ENCODE measurements at places on chromosomes 12 and 14.

- no peak for DNase-seq
Observed at GRCh38 chr12:16228067-16228466, 49.4 kb downstream of the SLC15A5 start.

DNA sequence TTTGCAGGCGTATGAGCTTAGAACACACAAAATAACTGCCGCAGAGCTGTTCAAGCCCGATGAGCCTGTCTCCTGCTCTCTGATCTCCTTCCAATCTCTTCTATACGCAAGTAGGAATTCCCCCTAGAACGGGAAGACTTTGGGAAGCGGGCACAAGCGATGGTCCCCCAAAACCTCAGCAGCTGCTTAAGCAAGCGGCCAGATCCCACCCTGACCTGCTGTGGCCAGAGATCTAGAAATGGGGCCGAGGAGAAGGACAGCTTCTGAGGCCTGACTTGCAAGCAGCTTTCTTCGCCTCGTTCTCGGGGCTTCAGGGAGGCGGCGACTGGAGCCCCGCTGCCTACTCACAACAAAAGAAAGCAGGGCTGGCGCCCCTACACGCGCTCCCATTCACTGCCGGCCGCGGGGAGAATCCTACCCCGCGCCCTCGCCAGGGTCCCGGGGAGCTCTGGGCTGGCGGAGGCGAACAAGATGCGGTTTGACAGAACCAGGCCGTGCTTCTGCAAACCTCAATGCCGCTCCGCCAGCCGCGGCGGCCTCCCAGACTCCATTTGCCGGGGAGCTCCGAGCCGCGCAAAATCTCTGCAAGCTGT lies 922 bp downstream of the TBX5 start:
- no peak for DNase-seq

- DNase-seq, result no peak
Observed at GRCh38 chr12:71321531-71321930, 118.1 kb upstream of the LGR5 start.

- DNase-seq, result no peak
Observed at GRCh38 chr12:93299262-93299846, 78.4 kb upstream of the NUDT4 start.
